ENCODE measurements at places on chromosomes 16 and 17.

DNA sequence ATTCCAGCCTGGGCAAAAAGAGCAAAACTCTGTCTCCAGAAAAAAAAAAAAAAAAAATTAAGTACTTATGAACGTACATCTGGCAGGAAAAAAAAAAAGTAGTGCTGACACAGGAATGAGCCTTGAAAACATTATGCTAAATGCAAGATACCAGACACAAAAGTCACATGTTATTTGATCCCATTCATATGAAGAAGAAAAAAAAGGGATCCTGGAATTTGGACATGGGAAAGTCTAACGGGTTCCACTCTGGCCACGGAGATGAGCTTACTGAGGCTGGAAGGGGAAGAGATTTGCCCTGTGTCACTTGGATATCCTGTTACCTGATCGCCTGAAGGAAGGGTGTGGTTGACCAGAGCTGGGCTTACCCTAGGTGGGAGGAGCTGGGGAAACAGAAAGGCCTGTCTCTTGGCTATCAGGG is 251.9 kb downstream of the PARN start:
- DNase-seq = no peak

DNA sequence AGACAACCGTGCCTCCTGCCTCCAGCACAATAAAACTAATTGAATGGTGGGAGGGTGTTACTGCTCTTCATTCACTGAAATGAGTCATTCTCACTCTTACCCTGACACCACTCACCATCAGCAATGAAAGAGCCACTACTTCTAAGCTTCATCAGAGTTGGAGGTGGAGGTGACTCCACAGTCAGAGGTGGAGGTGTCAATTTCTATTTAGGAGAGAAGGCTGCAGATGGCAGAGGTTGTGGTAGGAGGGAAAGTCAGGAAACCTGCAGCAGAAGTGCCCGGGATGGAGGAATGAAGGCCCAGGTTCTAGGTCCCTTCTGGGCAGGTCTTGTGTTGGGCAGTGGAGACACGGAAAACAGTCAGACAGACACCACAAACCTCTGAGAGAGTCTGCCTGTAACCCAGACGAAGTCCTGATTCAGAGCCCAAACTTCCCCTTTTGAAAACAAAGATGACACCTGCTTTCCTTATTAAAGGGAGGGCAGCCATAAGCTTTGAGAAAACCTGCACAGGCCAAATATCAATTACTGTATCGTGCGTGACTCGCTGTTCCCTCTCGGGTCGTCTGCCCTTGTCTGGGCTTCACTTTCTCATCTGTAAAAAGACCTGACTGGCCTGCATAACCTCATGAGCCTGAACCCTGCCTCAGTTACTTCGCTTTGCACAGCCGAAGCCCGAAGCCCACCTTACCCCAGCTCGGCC is 668 bp downstream of the ATPAF2 start:
- DNase-seq = no peak

DNA sequence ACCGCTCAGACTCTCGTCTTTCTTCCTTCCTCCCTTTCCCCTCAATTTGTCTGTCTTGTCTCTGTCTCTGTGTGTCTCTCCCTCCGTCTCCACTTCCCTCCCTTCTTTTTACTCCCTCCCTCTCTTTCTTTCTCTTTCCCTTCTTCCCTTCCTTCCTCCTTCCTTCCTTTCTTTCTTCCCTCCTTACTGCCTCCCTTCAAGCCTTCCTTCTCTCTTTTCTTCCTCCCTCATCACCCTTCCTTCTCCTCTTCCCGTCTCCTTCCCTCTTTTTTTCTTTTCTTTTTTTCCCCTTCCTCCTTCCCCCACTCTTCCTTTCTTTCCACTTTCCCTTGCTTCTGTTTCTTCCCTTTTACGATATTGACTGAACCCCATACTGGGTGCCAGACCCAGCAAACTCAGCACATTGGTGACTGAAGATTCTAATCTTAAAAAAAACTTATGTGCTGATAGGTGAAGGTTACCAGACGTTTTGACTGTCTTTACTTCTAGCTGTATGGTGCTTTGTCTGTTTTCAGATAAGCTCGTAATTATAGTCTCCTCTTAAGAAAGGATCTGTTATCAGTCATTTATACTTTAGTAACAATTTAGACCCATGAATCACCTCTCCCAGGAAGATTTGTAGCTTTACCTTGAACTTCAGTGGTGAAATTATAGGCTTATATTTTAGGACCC is 481 bp upstream of the BRD7 start:
- DNase-seq = peak; percentile 74

DNA sequence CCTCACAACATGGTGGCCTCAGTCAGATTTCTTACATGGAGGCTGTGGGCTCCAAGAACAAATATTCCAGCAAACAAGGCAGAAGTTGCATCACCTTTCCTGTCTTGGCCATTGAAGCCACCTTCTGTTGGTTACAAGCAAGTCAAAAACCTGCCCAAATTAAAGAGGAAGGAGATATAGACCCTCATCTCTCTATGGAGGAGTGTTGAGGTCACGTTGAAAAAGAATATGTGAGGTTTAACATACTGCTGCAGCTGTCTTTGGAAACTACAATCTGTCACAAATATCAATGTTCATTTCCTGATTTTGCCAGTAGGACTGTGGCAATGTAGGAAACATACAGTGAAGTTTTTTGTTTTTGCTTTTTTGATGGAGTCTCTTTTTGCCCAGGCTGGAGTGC is 211.4 kb downstream of the COPRS start:
- DNase-seq = no peak

DNA sequence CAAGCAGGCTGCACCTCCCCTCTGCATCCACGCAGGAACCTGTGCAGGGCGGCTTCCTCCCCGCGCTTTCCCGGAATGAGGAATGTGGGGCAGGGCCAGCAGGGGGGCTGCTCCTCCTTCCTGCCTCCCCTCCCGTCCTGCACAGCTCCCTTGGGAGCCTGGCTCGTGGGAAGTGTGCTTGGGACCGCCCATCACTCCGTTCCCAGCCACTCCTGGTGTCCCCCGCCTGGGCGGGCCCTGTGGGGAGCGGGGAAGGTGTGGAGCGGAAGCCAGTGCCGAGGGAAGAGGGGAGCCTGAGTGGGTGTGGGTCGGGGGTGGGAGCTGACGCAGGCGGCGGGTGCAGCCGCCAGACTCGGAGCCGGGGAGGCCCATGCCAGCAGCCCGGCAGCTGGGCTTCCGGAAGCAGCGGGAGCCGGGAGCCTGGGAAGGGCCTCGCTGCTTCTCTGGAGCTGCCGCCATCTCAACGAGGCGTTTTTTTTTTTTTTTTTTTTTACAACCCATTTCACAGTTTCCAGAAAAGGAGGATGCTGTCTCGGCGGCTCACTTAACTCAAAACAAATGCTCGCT is 24.1 kb downstream of the BAHCC1 start:
- peak; percentile 94 for DNase-seq

DNA sequence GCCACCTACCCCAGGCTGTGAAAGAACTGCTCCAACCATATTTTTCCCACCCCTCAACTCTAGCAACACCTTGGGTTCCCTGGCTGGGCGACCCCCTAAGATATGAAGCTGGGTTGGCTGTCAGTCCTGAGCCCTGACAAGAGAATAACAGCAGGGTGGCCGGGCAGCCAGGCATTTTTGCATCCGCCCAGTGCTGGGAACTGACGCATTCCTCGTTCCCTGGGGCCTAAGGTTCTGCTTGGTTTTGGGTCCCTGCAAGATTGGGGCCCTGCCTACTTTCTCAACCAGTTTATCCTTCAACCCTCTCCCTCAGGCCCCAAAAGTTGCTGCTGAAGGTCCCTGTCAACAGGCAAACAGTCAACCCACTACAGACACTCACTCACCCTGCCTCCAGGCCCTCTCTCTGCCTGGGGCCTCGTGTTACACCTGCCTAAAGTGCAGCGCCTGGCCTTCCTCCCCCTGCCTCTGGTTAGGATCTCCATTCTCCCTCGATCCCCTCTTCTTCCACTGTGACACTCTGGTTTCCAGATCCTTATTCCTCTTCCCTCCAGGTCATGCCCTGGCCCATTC is 151.5 kb downstream of the STX8 start:
- no peak for DNase-seq

GRCh38 chr17:1143573-1143972 is 36.2 kb downstream of the ABR start:
- peak; percentile 92 for DNase-seq

DNA sequence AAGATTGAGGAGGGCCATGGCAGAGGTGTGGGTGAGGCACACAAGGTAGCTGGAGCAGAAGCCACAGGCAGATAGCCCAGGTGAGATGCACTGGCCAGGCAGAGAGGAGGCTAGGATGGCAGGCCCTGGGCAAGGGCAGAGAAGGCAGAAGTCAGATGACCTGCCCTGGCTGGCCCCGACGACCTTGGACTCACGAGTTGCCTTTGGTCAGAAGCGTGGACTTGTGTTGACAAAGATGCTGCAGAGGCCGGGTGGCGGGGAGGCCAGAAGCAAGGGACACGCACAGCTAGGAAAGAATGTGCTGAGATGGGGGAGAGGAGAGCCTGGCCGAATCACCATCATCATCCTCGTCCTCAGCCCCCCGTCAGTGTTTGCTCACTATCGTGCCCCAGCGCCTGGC is 123.7 kb downstream of the RBFOX3 start:
- no peak for DNase-seq

DNA sequence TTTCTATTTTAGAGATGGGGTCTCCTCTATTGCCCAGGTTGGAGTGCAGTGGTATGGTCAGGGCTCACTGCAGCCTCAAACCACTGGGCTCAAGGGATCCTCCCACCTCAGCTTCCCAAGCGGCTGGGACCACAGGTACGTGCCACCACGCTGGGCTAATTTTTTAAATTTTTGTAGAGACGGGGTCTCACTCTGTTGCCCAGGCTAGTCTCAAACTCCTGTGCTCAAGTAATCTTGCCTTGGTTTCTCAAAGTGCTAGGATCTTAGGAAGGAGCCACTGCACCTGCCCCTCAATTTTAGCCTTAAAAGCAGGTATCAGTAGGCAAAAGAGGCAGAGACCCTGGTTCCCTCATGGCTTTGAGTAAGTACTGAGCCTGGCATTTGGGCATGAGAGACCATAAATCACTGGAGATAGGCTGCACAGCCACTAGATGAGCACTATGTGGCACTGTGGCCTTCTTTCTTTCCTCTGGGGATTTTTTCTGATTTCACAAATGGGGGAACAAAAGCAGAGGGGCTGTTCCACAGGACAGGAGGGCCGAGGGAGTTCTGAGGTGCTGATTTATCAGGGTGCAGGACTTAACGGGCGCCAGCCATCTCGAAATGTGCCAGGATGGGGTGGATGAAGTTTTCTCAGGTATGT is 82.2 kb downstream of the PLXDC1 start:
- peak; percentile 40 for DNase-seq

DNA sequence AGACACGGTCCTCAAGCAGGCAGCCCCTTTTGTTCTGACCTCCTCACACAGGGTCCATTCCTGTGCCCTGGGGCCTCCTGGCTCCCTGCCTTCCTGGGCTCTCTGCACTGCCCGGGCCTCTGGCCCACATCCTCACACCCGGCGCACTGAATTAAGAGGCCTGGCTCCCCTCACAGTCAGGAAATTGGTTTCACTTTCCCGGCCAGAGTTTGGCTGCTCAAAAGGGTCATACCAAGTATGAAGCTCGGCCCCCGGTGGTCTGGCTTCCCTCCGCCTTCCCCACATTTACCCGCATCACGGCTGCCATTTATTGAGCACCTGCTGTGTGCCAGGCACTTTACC is 220.0 kb downstream of the NTN1 start:
- no peak for DNase-seq

DNA sequence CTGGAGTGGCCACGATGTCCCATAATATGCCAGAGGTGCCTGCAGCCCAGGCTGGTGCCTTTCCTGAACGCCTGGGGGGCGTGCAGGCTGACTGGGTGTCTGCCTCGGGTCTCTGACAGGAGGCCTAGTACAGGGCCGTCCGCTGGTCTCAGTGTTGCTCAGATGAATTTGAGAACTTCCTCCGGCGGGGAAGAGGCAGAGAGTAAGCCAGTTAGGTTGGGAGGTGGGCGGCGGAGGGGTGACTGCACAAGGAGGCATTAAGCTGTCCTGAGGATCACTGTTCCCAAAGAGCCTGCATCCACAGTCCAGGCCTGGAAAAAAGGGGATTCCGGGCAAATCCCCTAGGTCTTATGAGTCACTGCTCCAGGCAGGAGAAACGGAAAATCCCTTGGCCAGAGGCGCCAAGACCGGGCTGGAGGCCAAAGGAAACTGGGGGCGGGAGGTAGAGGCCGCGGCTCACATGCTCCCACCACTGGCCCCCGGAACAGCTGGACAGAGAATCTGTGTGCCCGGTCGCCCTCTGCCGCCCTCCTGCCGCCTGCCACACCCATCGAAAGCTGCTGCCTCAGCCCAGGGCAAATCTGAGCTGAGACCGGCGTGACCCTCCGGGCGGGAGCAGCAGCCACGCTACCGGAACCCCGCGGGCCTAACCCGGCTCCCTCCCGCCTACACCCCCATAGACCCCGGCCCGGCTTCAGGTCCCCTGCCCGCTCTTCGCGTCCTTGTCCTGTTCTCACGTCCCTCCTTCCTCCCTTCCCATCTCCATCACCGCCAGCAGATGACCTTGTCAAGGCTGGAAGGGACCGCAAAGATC is 1.2 kb downstream of the TRIM47 start:
- peak; percentile 57 for DNase-seq

DNA sequence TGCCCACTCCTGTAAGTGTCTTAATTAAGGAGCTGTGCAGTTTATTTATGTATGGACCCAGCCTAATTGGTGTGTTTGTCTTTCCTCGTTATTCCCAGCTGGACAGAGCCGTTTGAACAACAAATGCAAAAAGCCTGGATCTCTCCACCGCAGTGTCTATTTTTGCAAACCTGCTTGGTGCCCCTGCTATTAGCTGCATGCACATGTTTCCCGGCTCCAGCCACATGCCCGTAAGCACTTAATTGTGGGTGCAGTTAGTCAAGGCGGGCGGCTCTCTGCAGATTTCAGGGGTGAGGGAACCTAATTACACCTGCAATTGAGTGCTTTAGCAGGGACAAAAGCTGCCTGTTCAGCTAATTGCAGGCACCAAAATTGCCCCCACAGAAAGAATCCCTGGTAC is 74.0 kb upstream of the GSE1 start:
- no peak for DNase-seq

Measured in SK-N-DZ (cell line).